ENCODE measurements at places on chromosomes 6 and 20.

- DNase-seq: no peak
Measured at GRCh38 chr6:138986578-138986977, 1.5 kb downstream of the REPS1 start.

DNA sequence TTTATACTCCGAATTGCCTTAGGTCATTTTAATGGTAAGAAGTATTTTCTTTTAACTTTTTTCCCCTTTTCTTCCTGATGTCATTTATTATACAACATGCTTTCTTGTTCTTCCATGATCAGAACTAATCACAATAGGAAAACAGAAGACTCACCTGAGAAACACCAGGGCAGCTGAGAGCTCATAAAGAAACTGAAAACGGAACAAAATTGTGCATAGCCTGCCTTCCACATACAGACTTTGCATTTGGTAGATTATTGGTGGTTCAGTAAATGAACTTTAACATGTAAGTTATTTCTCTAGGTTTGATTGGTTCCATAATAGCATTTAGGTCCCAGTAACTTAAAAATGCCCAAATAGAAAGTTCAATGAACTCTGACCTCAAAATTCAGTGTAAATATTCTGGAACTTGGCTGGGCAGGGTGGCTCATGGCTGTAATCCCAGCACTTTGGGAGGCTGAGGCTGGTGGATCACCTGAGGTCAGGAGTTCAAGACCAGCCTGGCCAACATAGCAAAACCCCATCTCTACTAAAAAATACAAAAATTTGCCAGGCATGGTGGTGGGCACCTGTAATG, 161.1 kb upstream of the DTNBP1 start:
- no peak for DNase-seq

DNA sequence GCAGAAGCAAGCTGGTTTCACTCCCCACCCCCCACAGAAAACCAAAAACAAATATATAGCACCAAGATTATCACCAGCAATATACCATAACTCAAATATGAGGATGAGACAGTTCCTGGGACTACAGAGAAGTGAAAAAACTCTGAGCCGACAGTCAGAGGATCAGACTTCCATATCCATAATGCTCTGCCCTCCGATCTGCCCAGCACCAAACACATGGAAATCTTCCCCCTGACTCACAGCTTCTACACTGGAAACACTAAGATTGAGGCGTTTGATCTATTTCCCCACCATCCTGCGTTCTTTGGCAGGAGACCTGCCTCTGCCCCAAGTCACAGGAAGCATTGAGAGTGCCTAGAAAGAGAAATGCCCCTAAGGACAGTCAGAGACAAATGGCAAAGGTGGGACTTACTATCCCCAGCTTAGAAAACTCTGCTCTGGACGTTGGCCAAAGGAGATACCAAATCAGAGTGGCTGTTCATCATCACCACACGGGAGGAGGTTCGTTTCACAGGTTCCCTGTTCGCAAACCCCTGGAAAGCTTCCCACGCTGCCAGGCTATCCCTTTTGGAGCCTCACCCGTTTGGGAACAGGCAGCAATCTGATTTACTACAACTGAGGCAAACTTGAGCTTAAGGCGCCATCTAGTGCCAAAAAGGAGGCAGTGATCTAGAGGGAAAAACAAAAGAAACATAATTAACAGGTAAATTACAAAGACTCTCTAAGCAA, 48.7 kb upstream of the SRSF6 start:
- DNase-seq: no peak

DNA sequence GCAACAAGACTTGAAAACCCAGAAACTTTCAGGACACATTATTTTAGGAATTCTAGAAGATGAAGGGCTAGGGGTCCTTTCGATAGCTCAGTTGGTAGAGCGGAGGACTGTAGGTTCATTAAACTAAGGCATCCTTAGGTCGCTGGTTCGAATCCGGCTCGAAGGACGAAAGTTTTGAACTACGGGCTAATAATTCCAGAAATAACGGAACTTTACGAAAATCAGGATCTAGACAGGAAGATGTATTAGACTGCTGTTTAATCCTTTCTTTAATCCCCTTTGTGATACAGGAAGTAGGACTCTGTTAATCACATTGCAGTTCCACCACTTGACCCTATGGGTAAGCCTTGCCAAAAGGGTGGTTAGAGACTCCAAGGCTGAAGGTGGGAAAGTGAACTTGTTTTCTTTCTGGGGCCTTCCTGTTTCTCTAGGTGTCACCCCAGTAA, 21.2 kb upstream of the ABT1 start:
- no peak for DNase-seq

DNA sequence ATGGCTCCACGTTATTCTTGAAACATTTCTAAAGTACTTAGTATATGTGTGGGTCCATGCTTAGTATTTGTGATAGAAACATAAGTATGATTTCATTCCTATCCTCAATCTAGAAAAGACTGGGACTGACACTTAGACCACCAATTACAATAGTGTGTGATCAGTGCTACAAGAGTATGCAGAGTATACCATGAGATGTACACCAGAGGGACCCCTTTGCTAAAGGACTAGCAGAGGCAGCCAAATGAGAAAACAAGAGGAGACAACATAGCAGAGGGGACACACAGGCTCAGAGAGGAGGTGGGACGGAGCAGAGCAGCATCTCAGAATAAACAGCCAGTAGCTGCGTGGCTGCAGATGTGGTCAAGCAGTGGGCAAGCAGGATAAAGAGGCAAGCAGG, 21.0 kb downstream of the RMND1 start:
- no peak for DNase-seq

GRCh38 chr6:4884646-4885340, 108.6 kb downstream of the CDYL start:
- no peak for DNase-seq

GRCh38 chr6:111777357-111777756, 95.9 kb downstream of the FYN start:
- DNase-seq: no peak

- no peak for DNase-seq
Measured at GRCh38 chr6:134658596-134658995, 291.3 kb downstream of the ALDH8A1 start.

DNA sequence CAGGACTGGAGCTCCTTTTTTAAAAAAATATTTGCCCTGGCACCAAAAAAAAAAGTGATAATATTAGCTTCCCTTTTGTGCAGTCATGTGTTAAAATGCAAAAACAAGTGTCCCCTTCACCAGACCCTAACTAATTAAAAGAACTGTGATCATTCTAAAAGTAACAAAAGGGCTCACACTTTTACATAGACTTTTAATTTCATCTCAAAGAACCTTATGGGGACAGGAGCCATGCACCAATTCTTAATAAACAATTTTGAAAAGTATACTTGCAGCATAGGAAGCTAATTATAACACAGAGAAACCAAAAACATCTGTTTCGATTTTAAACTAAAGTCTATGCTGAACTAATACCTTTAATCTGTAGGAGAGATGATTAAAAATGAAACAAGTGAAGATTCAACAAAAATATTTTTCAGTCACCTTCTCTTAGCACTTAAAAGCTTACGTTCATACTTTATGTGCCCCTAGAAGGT, 17.3 kb downstream of the STX7 start:
- no peak for DNase-seq

- no peak for DNase-seq
Measured at GRCh38 chr6:161407581-161407980, 133.7 kb upstream of the AGPAT4 start.

- DNase-seq: no peak
Measured at GRCh38 chr20:37845241-37845681, 57.7 kb upstream of the VSTM2L start.

GRCh38 chr6:109060571-109060970, 34.1 kb downstream of the SESN1 start:
- no peak for DNase-seq

DNA sequence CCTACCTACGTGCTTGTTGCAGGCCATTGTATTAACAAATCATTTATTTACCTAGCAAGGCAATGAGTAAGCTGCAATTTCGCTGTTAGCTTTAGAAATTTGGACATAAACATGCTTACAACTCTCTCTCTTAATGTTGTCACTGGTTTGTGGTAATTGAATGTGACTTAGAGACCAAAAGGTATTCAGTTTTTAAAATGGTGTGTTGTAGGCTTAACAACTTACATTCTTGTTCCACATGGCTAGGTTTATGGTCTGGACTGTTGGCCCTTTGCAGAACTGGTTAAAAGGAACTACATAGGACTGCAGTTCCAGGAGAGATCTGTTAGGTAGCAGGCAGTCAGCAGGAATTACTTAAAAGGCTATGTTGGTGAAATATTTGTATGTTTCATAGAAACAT, 10.3 kb upstream of the CTAGE9 start:
- no peak for DNase-seq

GRCh38 chr6:90187437-90188121, 109.1 kb downstream of the BACH2 start:
- no peak for DNase-seq

- no peak for DNase-seq
Measured at GRCh38 chr6:162379757-162380409, 347.7 kb downstream of the PRKN start.

DNA sequence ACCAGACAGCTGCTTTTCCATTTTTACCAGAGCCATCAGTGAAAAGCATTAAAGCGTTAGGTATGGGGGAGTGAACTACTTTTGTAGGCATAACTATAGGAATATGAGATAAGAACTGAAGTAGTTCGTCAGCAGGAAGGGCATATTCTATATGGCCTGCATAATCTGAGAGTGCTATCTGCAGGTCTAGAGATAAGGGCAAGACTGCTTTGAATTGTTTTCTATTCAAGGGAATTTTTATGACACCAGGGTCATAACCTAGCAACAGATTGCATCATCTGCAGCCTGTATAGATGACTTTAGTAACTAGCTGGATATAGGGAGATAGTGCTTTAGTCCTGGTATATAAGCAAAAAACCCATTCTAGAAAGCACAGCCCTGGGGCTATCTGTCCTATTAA, 437.3 kb upstream of the HTR1E start:
- DNase-seq: no peak

DNA sequence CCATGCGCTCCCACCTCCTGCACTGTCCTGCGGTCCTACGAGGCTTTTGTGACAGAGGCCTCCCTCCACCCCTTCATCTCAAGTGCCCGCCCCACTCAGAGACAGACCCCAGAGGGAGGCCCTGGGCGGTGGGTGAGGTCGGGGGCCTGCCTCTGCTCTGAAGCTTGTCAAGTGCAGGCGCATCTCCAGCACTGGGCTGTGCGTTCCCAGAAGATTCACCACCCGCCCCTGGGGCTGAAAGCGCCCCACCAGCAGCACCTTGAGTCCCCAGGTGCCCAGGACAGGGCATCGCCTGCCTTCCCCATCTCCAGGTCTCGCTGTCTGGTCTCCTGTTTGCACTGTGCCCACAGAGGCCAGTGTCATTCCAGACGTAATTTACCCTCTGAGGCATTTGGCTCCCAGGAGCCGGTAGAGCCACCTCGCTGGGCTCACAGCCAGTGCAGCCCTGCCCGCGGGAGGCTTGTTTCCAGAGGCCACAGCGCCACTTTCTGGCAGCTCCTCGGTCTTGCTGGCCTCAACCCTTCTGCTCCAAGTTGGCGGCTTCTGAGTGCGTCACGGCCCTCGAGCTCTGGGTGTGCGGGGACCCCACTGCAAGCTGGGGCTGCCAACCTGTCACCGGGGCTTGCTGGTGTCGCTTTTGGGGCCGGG, 191.1 kb downstream of the TAF4 start:
- DNase-seq: no peak

- DNase-seq: no peak
Measured at GRCh38 chr6:44271914-44272313, 1.7 kb downstream of the TMEM151B start.

- no peak for DNase-seq
Measured at GRCh38 chr6:109702791-109703190, 11.7 kb downstream of the FIG4 start.

DNA sequence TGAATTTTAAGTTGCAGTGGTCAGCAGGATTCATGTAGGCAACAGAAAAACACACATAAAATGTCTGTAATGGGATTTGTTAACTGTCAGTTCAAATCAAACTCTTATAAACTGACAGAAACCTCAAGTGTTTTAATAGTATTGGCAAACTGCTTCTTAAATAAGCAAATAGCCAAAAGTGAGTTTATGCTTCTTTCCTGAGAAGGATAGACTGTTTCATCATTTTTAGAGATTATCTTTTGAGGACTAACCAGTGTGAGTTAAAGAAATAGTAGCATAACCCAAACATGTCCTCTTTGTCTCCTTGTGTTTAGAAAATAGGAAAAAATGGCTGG, 68.0 kb downstream of the AIG1 start:
- DNase-seq: no peak

DNA sequence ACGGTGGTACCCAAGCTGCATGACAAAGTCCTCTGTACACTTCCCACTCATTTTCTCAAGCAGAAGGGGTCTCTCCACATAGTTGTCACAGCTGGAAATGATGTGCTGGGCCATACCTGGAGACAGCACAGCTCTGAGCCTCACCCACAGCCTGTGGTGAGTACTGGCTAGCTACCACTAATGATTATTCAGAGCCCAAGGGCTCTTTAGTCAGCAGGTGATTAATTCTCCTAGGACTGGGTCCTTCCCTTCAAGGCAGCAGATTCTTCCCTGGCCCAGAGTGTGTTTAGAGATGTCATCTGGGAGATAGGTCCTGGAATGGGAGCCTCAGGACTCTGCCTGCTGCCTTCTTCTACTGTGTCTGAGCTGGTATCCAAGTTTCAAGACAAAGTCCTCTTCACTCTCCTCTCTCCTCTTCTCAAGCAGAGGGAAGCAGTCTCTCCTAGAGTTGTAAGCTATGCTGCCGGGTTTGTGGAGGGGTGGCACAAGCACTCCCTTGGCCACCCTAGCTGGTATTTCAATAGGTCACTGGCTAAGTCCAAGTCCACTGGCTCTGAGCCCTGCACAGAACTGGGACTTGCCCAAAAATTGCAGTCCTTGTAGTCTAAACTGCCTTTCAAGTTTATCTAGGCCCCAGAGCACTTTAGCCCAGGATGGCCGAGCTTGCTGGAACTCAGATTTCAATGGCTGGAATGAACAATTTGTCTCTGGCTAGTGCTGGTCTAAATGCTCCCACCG, 49.8 kb upstream of the VGLL2 start:
- DNase-seq: no peak

- DNase-seq: no peak
Measured at GRCh38 chr6:85361643-85362014, 88.3 kb upstream of the NT5E start.

GRCh38 chr6:123802351-123802696, 1.3 kb upstream of the NKAIN2 start:
- DNase-seq: no peak

- DNase-seq: no peak
Measured at GRCh38 chr6:163670336-163670735, 255.8 kb downstream of the QKI start.

DNA sequence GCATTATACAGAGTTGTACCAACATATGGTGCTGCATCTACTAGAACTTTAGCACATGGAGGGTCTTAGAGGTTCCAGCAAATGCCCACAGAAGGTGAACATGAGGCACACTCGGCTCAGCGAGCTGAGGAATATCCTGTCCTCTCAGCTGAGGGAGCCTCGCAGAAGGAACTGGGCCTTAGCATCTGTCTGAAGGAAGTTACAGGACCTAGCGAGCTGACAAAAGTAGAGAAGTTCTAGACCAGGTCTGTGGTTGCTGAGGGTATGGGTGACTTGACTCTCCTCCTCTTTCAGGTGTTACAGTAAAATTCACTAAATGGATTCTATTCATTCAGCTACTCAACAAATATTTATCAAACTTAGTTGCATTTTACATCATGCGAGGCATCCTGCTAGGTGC, 157.2 kb downstream of the ZDHHC14 start:
- DNase-seq: no peak
